ENCODE measurements at places on chromosomes 16 and 17.

GRCh38 chr17:38349097-38349730 lies 2.4 kb upstream of the SOCS7 start:
- DNase-seq = peak; percentile 72

- no peak for DNase-seq
Measured at GRCh38 chr17:38350035-38350434, 1.6 kb upstream of the SOCS7 start.

DNA sequence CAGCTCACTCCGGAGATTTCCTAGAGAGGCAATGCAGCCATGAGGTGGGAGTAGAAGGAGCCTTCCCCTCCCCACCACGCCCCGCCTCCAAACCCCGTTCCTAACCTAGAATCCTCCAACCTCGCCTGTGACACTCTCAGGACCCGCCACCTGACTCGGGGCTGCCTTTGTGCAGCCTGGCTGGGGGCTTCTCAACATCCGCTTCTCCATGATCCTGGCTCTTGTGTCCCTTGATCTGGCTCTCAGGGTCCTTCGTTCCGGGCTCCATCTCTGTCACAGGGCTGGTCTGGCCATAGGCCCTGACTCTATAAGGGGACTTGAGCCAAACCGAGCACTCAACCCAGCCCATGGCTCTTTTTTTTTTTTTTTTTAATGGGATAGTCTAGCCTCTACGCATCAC lies 24.3 kb downstream of the CDRT15 start:
- DNase-seq = no peak

DNA sequence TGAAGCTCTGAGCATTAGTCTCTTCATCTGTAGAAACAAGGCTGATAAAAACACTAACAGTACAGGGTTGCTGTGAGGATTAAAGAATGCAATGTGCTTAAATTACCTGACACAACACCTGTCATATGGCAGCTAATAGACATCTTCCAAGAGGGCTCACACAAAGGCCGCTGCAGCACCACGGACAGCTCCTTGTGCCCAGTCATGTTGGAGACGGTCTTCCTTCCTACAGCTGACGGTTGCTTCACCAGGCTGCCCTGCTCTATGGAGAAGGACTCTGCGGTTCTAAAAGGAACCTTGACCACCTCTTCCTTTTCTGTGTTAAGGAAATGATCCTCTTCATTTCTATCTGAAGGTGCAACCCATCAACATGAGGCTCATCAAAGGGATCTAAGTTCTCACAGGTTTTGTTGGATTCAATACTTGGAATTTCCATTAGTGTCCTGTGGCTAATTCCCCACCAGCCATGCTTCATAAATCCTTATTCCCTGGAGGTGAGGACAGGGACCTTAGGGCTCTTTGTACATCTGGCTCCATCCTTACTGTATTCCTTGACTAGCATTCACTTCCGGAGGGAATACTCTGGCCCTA lies 138.9 kb upstream of the CES5A start:
- DNase-seq = no peak

DNA sequence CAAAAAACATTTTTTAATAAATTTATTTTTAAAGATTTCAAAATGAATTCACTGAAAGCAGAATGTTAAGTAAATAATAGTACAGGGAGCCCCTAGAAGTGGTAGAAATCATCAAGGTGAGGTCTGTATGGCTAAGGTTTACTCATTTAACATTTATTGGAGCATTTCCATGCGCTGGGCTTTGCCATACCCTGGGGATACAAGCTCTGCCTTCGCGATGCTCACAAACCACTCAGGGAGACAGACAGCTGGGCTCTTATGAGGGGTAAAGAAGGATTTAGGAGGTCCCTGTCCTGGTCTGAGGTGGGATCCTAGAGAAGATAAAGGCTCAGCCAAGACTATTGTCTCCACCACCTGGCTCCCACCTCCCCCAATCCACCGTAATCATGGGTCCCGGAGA lies 11.3 kb upstream of the LPCAT2 start:
- DNase-seq = no peak

DNA sequence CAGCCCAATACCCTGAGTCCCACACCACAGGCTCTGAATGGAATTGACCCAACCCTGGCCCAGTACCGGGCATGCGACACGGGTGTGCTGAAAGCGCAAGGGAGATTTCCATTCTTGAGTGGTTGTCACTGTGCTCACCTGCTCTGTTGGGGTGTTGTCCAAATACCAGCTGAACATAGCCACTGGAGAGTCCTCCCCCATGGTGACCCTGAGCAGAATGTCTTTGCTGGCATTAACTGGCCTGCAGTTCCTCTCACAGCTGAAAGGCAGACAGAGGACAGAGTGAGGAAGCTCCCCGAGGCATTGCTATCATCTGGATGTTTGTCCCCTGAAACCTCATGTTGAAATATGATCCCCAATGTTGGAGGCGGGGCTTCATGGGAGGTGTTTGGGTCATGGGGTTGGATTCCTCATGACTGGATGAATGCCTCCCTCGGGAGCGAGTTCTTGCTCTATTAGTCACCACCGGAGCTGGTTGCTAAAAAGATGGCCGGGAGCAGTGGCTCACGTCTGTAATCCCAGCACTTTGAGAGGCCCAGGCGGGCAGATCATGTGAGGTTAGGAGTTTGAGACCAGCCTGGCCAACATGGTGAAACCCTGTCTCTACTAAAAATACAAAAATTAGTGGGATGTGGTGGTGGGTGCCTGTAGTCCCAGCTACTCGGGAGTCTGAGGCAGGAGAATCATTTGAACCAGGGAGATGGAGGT lies 57.3 kb upstream of the BCO1 start:
- DNase-seq = no peak

GRCh38 chr16:59993101-59993500 lies 1259.0 kb upstream of the GOT2 start:
- DNase-seq = no peak

- DNase-seq = no peak
Measured at GRCh38 chr17:79176792-79177601, 102.4 kb downstream of the ENGASE start.

DNA sequence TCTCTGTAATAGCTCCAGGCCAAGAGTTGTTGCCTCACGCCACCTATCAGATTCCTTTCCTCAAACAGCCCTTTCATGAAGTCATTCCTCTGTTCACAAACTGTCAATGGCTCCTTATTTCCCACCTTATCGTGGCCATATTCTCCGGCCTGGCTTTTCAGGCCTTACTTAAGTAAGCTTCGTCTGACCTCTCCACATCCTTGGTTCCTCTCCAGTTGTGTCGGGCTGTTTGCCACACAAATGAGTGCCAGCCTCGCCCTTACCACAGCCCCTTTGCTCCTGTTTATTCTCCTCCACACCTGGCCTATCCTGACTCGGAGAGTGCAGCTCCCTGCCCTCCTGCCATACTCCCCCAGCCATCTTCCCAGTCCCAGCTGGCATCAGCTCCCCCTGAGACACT lies 2.0 kb downstream of the TP53I13 start:
- DNase-seq = no peak

DNA sequence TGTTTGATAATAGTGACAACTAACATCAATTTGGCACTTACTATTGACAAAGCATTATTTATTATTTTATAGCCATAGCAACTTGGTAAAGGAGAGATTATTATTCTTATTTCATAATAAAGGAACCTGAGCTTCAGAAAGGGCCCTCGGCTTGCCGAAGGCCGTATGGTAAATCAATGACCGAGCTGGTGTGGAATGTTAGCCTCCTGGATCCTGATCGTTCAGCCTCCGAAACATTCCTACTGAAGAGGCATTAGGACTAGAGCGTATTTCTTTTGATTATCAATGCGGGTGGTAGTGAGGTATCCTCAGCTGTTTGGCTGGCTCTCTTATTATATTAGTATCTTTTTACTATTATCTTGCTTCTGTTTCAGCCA lies 199.3 kb upstream of the TBX2 start:
- no peak for DNase-seq

GRCh38 chr16:67184995-67185650 lies 1.4 kb upstream of the MATCAP1 start:
- peak; percentile 63 for DNase-seq

- no peak for DNase-seq
Measured at GRCh38 chr16:29645694-29646187, 17.3 kb upstream of the SPN start.

GRCh38 chr16:3924763-3925162 lies 44.2 kb upstream of the CREBBP start:
- DNase-seq = no peak

GRCh38 chr17:78118801-78119241 lies 9.7 kb downstream of the TMC6 start:
- no peak for DNase-seq

- no peak for DNase-seq
Measured at GRCh38 chr16:65118871-65119270, 3.0 kb downstream of the CDH11 start.

- no peak for DNase-seq
Measured at GRCh38 chr16:31498493-31498892, 9.7 kb downstream of the RUSF1 start.

GRCh38 chr17:33266611-33267010 lies 26.5 kb downstream of the ASIC2 start:
- no peak for DNase-seq

GRCh38 chr16:53734908-53735307 lies 31.0 kb downstream of the FTO start:
- DNase-seq = no peak

DNA sequence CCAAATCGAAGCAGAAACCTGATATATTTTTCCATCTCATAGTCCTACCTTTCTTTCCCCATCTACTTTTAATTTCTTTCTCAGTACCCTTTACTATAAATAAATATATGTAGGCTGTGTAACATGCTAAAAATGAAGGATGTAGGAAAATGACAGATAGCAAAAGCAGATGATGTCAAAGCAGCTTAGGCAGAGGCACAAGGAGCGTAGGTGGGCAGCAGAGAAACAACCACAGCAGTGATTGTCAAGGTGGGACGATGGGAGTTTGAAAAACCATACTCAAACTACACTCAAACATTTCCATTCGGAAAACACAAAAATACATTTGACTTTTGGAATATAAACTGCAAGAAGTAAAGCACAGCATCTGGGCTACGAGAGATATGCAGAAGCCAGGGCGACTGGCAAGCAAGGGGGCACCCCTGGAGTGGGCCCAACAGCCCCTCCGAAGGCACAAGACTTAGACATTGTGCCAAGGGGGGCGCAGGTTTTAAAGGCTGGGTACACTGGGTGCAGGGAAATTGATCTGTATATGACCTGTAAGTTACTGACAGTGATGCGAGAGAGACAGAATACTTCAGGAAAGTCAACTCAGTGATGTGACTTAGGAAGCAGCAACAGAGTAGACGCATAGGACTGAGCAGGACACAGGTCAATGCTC lies 31.1 kb downstream of the SNN start:
- no peak for DNase-seq

GRCh38 chr16:73209190-73209589 lies 161.3 kb upstream of the ZFHX3 start:
- DNase-seq = no peak

DNA sequence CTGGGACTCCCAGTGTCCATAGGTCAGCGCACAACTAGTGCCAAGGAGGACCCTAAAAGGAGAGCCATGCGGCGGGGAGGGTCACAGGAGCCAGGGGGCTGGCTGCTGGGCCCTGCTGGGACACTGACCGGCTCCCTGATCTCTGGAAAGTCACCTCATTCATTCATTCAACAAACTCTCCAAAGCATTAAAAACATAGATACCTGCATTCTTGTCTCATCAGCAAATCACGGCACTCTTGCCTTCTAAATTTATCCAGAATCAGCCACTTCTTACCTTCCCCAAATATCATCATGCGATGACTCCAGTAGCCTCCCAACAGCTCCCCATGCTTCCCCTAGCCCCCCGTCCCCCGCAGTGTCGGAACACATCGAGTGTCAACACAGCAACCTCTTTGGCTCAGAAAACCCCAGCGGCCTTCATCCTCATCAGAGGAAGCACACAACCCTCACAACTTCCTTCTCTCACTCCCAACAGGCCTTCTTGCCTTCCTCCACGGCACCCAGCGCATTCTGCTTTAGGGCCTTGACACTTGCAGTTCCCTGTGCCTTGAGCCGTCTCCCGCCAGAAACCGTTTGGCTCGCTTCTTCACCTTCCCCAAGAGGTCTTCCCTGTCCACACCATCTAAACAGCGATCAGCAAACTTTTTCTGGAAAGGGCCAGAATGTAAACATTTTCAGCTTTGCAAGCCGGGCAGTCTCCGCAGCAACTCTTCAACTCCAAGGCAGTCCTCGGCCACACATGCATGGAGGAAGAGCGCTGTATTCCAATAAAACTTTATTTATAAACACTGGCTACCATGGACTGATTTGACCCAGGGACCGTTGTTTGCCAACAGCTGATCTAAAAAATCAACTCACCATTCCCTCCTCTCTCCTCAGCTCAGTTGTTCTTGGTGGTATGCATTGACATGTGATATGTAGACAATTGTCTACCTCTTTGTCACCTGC lies 119.5 kb upstream of the TNRC6C start:
- no peak for DNase-seq

DNA sequence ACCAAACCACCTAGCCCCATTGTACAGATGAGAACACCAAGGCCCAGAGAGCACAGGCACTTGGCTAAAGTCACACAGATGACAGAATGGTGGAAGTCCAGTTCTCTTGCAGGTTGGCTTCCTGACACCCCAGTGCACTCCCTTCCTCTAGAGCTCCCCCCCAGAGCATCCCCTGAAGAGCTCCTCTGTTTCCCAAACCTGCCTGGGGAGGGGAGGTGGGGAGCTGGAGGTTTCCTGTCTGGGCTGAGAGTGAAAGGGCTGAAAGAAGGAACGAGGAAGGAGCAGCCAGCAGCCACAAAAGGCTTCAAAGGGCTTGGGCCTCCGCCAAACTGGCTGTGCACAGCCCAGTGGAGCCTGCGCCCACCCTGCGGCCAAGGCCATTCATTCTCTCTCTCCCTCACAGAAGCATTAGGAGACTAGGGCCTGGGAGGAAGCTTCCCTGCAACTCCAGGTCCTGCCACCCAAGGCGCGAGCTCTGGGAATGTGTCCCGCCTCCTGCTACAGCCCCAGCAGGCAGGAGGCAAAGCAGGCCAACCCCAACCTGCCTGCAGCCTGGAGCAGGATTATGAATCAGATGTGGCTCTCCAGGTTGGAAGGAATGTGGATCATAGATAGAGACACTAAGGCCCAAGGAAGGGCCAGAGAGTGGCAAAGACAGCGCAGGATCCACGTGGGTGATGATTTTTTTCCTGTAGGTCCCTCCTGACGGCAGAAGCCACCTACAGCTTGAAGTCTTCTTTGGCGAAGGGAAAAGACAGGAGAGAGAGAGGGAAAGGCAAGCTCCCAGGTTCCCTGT lies 913 bp downstream of the SLC13A5 start:
- DNase-seq = no peak
